ENCODE measurements at places on chromosomes 1 and 21.

DNA sequence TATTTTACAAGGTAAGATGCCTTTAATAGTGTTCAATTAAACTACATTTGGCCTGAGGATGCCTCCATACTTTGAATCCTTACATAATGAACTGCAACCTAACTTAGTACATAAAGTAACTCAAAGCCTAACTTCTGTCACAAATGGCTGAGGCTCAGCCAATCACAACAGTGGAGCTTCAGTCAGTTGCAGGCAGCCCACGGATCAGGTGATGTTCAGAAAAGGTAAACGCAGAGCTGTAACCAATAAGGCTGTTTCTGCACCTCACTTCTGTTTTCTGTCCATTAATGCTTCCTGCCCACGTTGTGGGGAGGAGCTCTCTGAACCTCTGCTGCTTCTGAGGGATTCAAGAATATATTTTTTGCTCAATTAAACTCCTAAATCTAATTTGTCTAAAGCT, 94.8 kb upstream of the KIAA0040 start:
- DNase-seq, result no peak

DNA sequence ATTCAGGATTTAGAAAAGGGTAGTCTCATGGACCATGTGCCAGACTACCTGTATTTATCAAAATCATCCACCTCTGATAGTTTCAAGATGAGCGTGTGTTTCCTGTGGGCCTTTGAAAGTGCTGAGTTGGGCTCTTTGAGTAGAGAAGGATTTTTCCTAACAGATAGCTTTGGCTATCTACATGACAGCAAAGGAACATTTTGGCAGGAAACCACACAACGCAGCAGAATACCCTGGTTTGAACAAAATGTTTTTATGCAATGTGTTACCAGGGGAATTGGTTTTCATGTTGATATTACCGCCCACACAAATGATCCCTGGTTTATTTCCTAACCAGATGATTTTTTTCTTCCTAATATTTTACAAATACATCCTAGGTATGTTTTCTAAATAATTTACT, 431.4 kb downstream of the NEGR1 start:
- no peak for DNase-seq

GRCh38 chr1:151832318-151832980, 847 bp upstream of the RORC start:
- DNase-seq, result no peak

- DNase-seq, result no peak
These were observed 453.8 kb downstream of the NEGR1 start for GRCh38 chr1:71828431-71829012.

- no peak for DNase-seq
These were observed 98.9 kb upstream of the SLC44A3 start for GRCh38 chr1:94721240-94721639.

DNA sequence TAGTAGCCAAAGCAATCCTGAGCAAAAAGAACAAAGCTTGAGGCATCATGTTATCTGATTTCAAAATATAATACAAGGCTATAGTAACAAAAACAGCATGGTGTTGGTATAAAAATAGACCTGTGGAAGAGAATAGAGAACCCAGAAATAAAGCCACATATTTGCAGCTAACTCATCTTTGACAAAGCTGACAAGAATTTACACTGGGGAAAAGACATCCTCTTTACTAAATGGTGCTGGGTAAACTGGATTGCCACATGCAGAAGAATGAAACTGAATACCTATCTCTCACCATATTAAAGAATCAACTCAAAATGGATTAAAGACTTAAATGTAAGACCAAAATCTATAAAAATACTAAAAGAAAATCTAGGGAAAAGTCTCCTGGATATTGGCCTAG, 59.5 kb upstream of the CD55 start:
- no peak for DNase-seq

- no peak for DNase-seq
These were observed 40.2 kb upstream of the VWA5B1 start for GRCh38 chr1:20250340-20250989.

DNA sequence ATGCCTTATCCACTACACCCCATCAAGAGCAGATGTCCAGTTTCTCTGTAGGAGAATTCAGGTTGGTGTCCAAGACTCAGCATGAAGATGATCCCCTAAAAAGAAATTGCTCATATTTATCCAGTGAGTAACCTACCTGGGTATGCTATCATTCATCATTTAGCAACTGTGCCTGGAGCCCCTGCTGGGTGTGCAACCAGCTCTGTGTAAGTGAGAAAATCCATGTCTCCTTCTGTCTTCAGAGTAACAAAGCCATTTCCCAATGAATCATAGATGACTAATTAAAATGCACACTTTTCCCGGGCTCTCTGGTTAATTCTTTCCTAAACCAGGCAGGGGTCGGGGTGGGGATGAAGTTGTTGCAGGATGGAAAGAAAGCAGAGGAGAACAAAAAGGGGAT, 35.8 kb downstream of the OLFML3 start:
- no peak for DNase-seq

DNA sequence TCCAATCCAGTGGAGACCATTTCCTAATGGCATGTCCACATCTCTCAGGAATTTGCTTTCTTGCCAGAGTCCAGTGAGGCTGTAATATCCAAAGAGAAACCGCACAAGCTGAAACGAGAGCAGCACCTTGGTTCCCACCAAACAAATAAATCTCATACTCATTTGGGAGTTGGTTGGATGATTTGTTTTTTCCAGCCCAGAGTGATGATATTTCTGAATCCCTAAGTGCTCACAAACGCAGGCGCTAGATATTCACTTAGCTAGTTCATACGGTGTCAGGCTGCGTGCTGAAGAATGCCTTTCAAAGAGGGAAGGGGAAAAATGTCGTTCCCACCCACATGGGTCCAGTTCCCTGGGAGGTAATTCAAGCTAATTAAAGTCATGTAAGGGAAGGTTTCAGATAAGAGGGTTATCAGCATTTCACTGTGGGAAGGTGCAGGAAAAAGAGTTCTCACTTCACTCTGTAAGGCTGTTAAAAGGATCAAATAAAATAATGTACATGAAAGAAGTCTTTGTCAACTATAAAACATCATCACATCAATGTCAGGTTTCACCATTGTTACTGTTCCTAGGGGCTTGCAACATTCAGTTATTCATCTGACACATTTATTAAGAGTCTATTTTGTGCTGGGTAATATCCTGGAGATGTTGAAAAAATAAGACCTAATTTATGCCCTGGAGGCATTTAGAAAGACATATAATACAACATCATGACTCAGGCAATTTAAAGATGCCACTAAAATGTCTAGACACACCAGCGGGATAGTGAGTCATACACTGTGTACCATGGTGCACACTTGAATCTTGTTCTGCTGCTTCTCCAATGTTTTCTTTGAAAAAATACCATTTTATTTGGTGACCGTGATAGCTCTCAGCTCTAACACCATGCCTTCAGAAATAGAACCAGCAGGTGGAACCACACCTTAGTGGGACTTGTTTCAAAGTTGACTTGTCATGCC, 19.3 kb downstream of the DPT start:
- DNase-seq, result no peak

- DNase-seq, result no peak
These were observed 63.9 kb downstream of the TEX35 start for GRCh38 chr1:178576841-178577240.

GRCh38 chr1:50986653-50987052, 16.6 kb downstream of the CDKN2C start:
- DNase-seq, result no peak

GRCh38 chr1:97157991-97158390, 436.4 kb downstream of the PTBP2 start:
- no peak for DNase-seq

DNA sequence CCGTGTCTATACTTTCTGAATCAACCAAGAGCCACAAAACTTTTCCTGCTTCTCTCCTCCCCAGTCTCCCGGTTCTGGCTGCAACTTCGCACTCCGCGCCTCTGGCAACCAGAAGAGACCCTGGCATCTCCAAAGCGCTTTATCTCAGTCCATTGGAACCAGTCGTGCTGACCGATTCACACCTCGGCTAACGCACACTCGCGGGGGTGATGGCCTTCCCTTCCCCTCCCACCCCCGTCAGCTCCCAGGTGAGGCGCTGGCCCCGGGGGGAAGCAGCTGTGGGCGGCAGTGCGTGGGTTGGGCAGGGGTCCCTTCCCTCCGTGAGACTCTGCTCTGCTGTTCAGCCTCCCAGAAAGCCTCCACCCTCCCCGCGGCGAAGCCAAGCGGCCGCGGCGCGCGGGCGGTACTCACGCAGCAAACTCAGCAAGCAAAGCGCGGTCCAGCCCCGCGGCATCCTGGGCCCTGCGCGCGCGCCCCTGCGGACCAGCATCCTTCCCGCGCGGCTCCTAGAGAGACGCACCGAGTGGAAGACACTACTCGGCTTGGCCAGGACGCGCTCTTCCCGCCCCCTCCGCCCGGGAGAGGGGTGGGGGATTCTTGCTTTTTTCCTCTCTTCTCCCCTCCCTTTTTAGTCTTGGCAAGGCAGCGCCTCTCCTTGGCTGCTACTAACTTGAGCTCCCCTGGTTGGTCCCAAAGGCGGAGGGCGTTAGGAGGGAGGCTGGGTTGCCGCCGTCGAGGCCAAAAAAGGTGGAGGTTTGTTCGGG, at the start of gene CD34:
Gene CD34, minus strand, starts transcription at position 535 of the 764 bp plus-strand sequence. Its CDS starts 45 bp downstream, at position 490.
- DNase-seq, result peak; percentile 54

DNA sequence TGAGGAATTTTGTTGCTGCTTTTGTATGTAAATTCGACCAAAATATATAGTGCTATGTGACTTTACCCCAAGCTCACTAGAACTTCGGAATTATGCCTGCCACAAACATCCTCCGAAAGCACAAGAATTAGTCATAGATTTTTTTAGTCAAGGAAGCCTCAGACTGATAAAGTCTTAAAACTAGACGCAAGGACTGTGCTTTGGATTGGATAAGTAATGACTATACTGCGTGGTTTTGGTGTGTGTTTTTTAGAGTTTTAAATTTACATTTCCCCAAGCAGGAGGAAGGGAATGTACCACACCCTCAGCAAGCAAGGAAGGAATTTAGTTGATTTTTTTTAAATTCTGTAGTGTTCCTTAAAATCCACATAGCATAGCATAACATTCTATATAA, 10.3 kb downstream of the WLS start:
- DNase-seq, result no peak

- no peak for DNase-seq
These were observed 19.7 kb downstream of the AK4 start for GRCh38 chr1:65167586-65168242.

GRCh38 chr21:32735524-32735923, 7.7 kb upstream of the SYNJ1 start:
- DNase-seq, result no peak

- DNase-seq, result no peak
These were observed 210.1 kb downstream of the FGGY start for GRCh38 chr1:59506952-59507351.

All from H9 (cell line).